ENCODE measurements at places on chromosomes 3 and 15.
A peak's percentile ranks its signal among the peaks of the same experiment; 100 is the strongest.

- DNase-seq: no peak
These were observed 212.4 kb upstream of the ZBTB20 start for GRCh38 chr3:115359536-115359935.

GRCh38 chr3:40877631-40878463 is 321.5 kb upstream of the CTNNB1 start:
- DNase-seq: no peak

DNA sequence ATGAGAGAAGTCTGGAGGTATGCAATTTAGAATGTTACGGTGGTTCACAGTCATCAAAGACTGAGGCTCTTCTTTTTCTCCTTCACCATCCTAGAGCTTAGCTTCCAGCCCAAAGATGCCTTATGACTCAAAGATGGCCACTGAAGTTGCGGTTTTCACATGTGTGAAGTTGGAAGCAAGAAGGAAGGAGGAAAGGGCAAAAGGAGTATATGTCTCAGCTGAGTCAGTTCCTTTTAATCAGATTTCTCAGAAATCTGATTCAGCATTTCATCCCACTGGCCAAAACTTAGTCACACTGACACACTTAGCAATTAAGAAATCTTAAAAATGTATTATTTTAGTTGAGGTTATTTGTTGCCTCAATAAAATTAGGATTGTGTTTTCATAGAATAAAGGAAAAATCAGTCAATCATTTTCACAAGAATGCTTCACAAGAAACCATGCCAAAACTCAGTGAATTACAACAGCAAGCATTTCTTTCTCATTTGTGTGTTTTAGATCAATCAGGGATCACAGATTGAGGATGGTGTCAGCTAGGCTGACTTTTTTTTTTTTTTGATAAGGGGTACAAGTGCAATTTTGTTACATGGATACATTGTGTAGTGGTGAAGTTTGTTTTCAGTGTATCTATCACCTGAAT is 211.1 kb upstream of the GADL1 start:
- no peak for DNase-seq

DNA sequence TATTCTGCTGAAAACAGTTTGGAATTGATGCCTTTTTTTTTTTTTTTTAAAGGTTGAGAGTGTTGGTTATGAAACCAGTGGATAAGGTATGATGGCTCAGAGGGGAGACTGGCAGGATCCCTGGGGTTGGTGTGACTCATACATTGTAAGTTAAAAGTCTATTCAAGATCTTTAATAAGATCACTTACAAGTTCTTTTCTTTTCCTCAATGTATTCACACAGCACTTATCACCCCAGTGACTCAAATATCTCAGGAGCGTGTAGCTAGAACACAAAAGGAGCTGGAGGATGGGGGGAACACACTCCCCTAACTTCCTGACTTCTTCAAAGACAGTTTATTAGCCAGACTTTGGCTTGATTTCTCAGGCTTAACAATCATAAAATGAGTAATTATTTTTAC is 285.3 kb downstream of the SV2B start:
- no peak for DNase-seq

GRCh38 chr15:86797135-86797534 is 717.5 kb downstream of the AGBL1 start:
- DNase-seq: no peak

DNA sequence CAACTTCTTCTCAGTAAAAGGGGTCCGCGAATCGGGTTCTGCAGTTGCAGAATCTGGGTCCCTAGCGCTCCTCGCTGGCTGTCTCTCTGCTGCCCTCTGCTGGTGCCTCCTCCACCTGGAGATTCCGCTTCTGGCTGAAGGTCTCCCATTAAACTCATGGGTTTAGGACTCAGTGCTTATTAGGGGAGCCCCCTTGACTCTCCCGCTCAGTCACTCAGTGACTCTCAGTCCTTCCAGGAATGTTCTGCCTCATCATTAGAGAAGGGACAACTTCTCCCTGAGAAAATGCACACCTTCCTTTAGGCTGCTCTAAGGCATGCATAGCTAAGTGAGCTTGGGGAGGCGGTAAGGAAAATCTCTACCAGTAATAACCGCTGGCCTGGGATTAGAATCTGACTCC is 7.1 kb downstream of the CPN2 start:
- peak; percentile 47 for DNase-seq

DNA sequence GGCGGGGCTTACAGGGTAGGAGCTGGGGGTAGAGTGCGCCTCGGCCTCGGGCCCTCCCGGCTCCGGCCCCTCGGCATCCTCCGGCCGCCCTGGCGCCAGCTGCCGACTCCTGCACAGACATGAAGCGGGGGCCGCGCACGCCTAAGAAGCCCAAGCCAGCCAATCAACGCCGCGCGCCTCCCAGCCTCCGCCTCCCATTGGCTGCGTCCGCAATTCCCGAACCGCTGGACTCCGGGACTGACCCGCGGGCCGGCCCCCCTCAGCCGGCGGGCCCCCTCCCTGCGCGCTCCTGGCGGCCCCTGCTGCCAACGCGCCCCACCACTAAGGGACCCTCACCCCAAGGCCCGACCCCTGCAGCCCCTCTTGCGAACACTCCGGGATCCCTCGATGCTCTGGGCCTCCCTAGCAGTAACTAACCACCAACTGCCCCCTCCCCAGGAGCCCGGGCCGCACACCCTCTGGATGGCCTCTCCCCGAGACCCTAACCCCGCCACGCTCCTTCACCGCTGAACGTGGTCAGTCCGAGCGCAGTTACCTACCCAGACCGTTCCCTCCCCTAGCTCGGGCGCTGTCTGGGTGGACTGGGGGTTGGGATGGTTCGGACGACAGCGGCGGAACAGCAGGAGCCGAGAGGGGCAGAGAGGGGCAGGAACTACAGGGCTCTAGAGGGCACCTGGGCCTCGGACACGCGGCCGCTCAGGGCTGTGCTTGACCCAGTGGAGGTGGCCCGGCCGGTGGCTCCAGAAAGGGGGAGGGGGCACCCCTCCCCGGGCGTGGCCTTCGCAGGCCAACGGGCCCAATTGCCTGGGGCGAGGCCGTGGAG is 5.0 kb downstream of the GATA2 start:
- DNase-seq: no peak

DNA sequence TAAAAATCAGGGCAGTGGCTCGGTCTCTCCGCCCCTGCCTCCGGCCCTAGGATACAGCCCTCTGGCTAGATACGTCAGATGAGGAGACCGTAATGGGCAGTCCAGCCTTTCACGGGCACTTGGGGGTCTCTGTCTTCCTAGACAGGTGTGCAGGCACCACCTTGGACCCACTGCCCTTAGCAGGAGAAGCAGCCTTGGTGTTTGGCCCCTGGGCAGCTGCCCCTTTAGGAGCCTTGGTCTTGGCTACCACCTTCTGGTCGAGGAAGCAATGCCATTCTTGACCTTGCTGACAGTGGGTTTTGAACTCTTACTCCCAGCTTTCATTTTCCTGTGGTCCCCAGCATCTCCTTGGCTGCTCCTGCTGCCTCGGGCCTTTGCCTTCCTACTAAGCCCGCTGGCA is 149.7 kb upstream of the FRMD4B start:
- no peak for DNase-seq

DNA sequence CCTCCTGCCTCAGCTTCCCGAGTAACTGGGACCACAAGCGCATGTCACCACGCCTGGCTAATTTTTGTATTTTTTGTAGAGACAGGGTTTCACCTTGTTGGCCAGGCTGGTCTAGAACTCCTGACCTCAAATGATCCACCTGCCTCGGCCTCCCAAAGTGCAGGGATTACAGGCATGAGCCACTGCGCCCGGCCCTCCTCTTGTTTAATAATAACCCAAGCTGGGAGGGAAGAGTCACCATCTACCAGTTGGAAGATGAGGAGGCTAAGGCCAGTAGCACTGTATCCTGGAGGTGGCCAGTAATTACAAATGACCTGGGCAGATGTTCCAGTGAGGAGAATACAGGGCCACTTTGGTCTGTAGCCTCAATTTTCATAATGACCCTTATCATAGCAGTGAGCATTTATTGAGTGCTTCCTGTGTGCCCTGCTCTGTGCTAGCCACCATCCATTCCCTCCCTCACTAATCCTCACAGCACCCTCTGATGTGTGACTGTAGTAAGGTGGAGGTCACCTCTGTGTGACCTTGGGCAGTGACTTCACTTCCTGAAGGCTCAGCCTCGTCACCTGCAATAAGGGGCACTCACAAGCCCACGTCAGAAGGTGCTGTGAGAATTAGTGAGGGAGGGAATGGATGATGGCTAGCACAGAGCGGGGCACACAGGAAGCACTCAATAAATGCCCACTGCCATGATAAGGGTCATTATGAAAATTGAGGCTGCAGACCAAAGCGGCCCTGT is 64.2 kb downstream of the ABTB1 start:
- DNase-seq: no peak

DNA sequence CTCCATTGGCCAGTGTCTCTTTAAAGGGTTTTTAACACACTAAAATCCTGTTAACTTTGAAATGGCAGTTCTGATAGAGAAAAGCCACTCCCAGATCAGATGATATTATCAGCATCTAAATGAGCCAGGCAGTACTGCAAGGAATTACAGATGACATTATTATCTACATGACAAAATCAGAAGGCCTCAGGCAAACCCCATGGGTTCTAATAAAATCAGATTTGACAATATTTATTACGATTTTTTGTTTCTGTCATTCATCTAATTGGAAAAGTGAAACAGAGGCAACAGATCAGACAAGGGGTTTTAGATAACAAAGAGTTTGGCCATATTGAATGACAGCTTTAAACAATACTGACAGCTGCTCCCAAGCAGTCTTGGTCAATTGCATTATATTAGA is 112.7 kb downstream of the FEZF2 start:
- no peak for DNase-seq

DNA sequence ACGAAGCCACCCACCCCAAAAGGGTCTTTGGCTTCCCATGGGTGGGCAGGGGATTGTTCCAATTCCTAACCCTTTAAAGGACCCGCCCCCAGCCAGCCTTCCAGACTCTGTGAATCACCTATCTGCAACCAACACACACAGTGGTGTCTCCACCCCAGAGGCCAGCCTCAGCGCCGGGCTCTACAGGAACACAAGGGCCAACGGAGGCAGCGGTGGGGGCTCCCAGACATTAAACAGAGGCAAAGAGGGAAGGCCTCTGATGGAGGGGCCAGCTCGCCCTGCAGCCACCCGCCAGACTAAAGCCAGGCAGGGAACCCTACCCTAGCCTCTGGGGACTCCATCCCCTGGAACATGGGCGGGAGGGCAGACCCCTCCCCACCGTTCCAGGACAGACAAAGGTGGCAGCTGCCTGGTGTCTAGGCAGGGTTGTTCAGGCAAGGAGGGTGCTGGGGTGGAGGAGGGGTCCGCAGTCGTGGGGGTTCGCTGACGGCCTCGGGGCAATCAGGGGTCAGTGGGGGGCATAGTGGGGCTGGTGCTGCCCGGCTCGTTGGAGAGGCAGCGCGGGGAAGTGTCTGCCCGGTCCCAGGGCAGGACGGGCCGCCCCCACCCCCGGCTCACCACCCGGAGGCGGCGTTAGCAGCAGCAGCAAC is 448 bp downstream of the SHISA5 start:
- no peak for DNase-seq

DNA sequence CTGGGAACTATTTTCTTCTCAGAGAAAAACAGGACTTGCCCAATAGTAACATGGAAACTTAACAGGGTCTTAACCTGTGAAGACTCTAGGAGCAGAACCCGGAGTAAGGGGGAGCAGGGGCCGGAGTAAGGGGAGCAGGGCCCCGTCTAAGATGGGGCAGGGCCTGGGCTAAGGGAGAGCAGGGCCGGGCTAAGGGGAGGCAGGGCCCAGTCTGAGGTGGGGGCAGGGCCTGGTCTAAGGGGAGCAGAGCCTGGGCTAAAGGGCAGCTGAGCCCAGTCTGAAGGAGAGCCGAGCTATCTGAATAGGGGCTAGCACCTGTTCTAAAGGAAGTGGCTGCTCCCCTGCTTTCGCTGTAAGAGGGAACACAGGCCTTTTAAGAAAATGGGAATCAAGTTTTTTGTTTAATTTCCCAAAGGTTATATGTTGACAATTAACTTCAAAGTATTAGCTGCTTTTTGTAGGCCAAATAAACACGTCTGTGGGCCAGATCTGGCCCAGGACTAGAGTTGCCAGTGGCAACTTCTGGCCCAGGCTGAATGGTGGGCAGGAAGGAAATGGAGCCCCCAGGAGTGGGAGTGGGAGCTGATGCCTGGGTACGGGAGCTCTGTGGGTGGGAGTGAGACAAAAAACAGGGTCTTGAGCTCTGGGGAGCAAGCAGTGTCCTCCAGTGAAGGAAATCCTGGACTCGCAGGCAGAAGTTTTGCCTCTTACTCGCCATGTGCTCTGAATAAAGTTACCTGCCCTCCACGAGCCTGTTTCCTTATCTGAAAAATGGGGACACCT is 32.5 kb downstream of the CSPG4 start:
- no peak for DNase-seq

GRCh38 chr3:84925571-84925970 is 33.2 kb upstream of the CADM2 start:
- DNase-seq: no peak

DNA sequence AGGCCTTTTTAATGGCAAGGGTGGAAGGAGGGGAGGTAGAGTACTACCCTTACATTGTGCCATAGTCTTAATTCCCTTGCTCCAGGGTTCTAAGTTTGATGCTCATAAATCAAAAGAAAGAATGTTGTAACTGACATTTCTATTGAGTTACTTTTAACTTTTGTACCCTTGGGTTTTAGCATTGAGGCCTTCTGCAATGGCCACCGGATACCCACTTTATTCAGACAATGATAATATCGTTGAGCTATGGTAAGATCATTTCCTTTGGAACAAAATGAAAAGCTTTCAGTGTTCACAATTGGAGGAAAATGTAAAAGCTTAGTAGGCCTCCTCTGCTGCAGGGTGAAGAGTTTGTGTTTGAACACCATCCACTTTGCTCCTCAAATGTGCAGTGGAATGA is 16.8 kb downstream of the CGNL1 start:
- DNase-seq: no peak

GRCh38 chr3:73432023-73432705 is 192.6 kb downstream of the PDZRN3 start:
- DNase-seq: no peak

- DNase-seq: no peak
These were observed 27.3 kb upstream of the TGFBR2 start for GRCh38 chr3:30578986-30579579.

GRCh38 chr15:76433798-76434400 is 97.3 kb downstream of the ISL2 start:
- DNase-seq: no peak

DNA sequence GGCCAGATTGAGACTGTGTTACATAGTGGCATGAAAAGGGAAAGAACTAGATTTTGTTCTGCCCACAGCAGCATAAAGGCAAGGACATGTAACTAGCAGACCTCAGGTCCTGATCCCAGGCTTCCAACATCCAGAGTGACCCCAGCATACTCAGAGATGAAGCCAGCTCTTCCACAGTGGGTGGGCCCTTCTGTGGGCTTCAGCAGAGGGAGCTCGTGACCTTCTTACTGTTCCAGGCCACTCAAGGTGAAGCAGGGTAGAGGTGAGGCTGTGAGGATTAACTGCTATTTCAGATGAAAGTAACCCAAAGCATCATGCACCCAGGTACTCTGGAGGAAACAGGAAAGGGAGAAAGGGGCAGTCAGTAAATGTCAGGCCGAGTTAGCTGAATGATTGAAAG is 905 bp upstream of the SLC24A1 start:
- DNase-seq: no peak

DNA sequence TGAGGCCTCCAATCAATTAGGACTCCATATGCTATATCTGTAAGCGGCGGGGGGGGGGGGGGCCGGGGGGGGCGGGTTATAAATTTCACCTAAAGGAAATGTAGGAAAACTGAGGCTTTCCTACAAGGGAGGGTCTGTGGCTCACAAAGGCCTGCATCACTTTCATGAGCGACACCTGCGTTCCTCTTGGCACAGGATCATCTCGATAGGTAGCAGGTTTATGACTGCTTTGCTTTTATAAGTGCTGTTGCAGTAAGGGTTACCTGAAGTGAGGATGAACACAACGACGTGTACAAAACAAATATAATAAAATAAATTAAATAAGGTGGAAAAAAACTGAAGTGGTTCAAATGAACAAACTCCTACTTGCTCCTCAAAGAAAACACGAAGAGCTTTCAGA is 194.3 kb downstream of the FOXP1 start:
- DNase-seq: no peak
